GM20000 (cell line): ENCODE measurements at places on chromosomes 13 and 19.

GRCh38 chr19:38728752-38729541 is 15.3 kb downstream of the CAPN12 start:
- no peak for DNase-seq

DNA sequence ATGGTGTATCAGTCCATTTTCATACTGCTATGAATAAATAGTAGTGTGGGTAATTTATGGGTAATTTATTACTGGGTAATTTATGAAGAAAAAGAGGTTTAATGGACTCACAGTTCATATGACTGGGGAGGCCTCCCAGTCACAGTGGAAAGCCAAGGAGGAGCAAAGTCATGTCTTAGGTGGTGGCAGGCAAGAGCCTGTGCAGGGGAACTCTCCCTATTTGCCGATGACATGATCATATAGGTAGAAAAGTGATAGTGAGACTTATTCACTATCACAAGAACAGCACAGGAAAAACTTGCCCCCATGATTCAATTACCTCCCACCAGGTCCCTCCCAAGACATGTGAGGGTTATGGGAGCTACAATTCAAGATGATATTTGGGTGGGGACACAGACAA is 1137.7 kb downstream of the UQCRFS1 start:
- DNase-seq = no peak

- no peak for DNase-seq
Observed at GRCh38 chr19:6717036-6717435, 3.4 kb downstream of the C3 start.

DNA sequence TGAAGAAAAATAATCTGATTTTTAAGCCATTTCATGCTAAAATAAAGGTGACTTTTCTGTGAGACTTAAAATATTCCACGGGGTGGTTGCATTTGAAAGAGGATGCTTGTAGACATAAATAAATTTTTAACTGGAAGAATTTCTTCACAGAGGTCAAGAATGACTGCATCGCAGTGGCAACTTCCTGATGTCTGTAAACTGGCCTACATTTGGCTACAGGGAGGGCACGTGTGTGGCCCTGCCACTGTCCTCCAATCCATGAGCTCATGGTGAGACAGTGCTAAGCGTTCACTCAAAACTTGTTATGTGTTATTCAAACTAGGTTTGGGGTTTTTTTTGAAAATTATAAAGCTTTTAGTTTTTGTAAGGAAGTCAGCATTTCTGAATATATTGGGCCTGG is 1089.3 kb downstream of the EFNB2 start:
- DNase-seq = no peak

DNA sequence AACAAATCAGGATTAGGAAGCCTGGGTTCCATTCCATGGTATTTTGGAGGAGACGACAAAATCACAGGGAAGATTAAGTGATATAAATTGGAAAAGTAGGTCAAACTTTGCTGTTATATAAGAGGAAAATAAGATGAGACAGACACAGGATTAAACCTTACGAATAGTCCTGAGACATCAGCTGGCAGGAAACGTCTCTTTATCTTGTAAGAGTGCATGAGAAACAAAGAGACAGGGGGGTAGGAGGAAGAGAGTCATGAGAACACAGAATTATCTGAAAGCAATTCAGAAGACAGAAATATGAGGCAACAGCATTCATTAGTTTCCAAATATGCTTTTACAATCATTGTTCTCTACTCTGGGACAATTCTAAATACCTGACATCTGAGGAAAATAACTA is 310.6 kb upstream of the MIR17HG start:
- no peak for DNase-seq

DNA sequence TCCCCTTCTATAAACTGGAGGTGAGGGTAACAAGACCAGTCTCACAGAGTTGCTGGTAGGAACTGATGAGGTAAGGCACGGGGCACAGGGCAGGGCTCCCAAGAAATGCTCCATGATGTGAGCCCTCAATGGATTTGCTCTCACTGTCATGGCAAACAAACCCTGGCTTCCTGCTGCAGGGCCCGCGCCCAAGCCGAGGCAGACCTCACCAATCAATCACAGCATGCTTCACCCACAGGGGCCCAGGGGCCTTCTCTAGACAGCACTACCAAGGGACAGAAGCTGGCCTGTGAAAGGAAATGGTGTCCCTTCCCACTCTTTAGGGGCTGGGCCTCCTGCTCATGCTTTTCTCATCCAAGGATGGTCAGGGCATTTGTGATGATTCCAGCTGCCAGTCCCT is 25.9 kb upstream of the PLA2G4C start:
- DNase-seq = no peak

GRCh38 chr13:42603571-42603970 is 29.6 kb downstream of the TNFSF11 start:
- DNase-seq = no peak

- DNase-seq = no peak
Observed at GRCh38 chr13:113091211-113091771, 14.3 kb upstream of the F7 start.

- no peak for DNase-seq
Observed at GRCh38 chr13:38697628-38698333, 10.9 kb downstream of the FREM2 start.

- DNase-seq = no peak
Observed at GRCh38 chr19:30969591-30969990, 379.6 kb downstream of the TSHZ3 start.

- DNase-seq = no peak
Observed at GRCh38 chr13:53170910-53171309, 142.3 kb downstream of the OLFM4 start.

DNA sequence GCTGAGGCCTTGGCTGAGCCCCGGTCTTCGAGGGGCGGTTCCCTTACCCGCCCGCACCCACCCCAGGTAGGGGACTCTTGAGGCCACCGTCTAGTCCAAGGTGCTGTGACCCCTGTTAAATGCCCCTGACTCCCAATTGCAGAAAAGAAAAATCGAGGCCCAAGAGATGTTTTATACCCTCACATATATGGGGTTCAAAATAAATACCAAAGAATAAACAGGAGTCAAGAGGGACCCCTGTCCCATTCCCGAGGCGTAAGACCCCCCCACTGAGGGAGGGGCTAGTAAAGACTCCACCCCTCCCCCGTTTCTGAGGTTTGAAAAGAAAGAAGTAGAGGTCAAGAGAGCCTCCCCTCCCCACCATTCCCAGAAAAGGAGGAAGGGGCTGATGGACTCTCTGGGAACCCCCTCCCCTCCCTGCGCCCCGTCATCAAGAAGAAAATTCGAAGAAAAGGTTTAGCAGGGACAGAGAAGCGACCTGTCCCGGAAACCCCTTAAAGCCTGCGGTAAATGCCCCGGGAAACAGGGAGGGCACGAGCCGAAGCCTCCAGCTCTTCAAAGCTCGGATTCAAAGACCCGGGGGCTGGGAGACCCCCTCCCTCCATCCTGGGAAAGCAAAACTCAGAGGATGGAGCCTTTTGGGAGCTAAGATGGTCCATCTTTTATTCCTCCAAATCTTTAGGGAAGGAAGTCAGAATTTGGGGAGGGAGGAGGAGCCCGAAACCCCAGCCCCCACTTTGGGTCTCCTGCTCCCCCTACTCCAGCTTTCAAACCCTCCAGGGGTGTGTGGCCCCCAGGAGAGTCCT is 755 bp upstream of the RAB3A start:
- no peak for DNase-seq

GRCh38 chr13:94595001-94595949 is 677 bp downstream of the TGDS start:
- DNase-seq = peak; percentile 40

DNA sequence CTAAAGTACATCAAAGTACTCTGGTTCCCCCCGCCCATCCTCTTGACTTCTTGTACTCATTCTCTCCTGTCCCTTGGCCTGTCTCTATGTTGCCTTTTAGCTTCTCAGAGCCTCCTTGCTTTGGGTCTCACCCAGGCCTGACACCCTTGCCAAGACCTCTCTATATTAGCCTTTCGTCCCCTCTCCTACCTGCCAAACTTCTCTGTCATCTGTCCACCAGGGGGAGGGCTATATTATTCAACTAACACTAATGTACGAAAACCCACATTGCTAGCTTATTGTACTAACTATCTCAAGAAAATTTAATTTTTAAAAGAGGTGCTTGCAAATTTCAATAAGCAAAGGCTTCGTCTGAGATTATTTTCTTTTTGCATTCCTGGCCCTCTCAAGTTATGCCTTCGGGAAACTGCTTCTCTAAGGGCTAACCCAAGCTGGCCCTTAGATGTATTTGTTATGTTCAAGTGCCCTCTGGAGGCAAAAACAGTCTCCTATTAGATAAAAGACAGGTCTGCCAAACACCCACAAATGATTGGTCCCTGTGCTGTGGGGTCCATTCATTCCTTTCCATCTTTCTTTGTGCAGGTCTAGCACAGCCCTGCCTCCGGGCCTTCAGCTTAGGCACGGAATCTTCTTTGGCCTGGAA is 6.3 kb upstream of the MRPS31 start:
- DNase-seq = peak; percentile 61

GRCh38 chr19:48348045-48348444 is 15.7 kb downstream of the TMEM143 start:
- DNase-seq = no peak

- no peak for DNase-seq
Observed at GRCh38 chr13:107133950-107134349, 566.0 kb upstream of the ARGLU1 start.

DNA sequence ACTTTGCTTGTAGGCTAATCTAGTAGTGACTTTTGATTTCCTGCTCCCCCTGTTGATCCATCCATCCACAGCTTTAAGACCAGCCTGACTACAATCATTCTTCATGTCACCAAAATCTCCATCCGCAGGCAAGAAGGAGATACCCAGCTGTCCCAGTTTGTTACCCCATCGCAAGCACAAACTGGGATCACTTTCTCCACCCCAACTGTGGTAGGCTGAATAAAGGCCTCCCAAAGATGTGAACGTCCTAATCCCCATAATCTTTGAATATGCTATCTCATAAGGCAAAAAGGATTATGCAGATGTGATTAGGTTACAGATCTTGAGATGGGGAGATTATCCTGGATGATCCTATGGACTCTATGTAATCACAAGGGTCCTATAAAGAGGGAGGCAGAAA is 202.0 kb downstream of the ENOX1 start:
- DNase-seq = no peak

- DNase-seq = peak; percentile 20
Observed at GRCh38 chr19:50567052-50567841, 988 bp downstream of the LRRC4B start.

GRCh38 chr13:85799097-85799582 is at the start of gene SLITRK6:
Gene SLITRK6, minus strand, starts transcription at chr13:85799419. Its CDS starts 2,911 bp downstream, at chr13:85796508.
- DNase-seq = no peak

DNA sequence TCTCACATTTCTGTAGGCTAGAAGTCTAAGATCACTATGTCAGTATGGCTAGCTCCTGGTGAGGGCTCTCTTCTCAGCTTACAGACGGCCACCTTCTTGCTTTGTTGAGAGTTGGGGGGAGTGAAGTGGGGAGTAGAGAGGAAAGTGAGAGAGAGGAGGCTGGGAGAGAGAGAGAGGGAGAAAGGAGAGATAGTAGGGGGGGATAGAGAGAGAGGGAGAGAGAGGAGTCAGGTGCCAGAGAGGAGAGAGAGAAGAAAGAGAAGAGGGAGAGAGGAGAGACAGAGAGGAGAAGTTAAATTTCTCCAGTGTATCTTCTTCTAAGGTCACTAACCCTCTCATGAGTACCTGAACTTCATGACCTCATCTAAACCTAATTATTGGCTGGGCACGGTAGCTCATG is 28.7 kb downstream of the ZSWIM4 start:
- no peak for DNase-seq

- no peak for DNase-seq
Observed at GRCh38 chr13:27650312-27650711, 28.6 kb downstream of the POLR1D start.

- DNase-seq = no peak
Observed at GRCh38 chr13:78981913-78982312, 323.0 kb upstream of the OBI1 start.
